ENCODE measurements at places on chromosomes 4 and X.

GRCh38 chr4:185742766-185743165 is 69.2 kb downstream of the SORBS2 start:
- no peak for DNase-seq

GRCh38 chrX:31546126-31546525 is 474.3 kb upstream of the FTHL17 start:
- DNase-seq: no peak

- DNase-seq: no peak
Measured at GRCh38 chr4:13112030-13112429, 372.1 kb downstream of the RAB28 start.

DNA sequence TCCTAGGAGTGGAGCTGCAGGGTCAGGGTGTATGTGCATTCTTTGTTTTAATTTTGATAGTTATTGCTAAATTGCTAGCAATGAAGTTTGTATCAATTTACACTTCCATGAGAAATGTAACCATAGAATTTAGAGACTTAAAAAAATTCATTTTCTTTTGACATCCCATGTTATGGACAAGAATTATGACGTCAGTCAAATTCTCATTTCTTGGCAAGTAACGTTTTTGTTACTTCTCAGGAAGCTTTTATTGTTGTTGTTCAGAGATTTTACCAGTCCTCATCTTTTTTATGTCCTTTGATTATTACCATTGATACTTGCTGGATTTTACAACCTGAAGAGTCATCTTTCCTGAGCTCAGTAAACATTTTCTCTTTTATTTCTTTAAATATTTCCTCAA is 417.5 kb upstream of the ARX start:
- DNase-seq: no peak

DNA sequence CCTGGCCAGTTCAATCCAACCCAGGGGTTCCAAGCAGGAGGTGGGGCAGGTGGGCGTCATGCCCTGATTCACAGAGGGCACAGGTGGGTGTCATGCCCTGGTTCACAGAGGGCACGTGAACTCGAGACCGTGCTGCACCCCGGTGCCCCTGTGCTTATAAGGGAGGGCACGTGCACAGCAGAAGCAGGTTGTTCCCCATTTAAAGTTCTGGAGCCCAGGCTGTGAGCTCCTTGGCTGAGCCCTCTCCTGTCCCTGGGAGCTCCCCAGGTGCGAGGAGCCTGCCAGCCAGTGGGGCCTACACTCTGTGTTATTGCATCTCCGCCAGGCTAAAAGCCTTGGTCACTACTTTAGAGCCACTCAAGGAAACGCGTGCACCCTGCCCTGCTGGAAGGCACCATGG is 3.2 kb upstream of the CPZ start:
- DNase-seq: no peak

DNA sequence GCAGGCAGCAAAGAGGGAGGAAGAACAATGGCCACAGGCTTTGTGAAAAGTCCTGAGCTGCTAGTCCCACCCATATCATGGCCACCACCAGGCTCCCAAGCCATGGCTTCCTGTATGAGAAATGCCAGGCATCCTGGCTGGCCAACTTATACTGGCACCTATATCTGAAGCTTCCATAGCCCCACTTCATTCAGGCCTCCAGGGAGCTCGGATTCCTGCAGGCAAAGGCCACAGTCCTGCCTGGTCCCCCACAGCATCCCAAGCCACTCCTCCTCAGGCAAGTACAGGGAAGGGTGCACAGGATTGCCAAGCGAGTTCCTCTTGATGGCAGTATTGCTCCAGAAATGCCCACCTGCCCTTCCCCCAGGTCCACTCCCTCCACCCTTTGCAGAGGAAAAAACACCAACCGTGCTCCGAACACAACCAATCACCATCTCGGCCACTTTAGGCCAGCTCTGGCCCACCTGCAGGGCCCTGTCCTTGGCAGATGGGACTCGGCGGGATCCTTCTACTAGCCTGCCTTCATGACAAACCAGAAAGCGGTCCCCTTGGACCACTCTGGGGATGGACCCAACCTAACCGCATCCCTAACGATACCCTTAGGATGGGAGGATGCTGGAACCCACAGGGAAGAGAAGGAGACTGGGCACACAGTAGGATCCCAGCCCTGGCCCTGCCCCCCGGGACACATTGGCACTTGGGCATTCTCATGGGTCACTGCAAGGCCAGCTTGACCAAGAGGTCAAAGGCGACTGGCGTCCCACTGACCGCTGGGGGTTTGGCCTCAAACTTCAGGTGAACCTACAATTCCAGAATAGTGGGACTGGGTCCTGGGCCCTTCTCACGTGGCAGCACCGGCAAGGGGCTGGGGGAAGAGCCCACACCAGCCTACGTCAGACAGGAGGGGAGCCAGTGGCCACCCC is 220.4 kb upstream of the AGTR2 start:
- no peak for DNase-seq

DNA sequence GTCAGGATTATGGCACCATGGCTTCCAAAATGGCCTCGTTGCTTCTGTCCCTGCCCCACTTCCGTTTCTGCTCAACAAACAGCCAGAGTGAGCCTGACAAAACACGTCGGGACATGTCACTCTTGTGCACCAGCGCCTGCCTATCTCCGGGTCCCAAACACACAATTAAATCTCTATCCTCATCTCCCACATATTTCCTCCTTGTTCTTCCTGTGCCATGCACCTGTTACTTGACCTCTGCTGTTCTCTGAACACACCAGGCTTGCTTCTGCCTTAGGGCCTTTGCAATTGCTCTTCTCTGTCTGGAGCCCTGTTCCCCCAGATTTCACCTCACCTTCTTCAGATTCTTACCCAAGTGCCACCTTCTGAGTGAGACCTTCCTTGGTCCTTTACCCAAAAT is 12.7 kb upstream of the CD38 start:
- DNase-seq: no peak

DNA sequence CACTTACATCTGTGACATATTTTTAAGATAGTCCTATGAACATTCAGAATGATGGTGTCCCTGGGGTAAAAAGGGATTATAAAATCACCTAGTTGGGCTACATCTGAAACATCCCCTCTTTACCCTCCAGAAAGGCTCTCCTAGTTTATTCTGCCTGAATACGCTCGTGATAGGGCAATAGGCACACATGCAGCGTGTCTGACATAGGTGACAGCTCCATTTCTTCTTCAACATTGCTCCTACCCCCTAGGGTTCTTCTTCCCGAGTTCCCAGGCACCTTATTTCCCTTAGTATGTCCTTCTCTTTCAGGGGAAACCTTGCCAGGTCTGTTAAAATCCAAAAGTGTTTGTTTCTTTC is 27.1 kb upstream of the CFAP299 start:
- DNase-seq: no peak

- no peak for DNase-seq
Measured at GRCh38 chr4:94390804-94391410, 48.3 kb upstream of the HPGDS start.

DNA sequence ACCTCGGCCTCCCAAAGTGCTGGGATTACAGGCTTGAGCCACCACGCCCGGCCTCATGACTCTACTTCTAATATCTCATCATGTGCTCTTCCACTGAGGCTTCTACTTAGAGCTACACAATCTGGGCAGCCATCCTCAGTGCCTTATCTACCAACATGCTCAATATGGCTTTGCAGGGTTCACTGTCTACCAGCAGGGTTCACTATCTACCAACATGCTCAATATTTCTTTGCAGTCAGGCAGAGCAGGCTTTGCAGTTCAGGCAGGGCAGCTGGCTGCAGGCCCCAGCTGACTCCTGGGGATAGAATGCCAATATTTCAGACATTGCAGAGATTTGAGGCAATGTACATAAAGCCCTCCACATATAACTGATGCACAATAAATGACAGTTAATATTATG is 47.5 kb downstream of the PKD2 start:
- no peak for DNase-seq
